ENCODE measurements at places on chromosomes 2 and 18.

DNA sequence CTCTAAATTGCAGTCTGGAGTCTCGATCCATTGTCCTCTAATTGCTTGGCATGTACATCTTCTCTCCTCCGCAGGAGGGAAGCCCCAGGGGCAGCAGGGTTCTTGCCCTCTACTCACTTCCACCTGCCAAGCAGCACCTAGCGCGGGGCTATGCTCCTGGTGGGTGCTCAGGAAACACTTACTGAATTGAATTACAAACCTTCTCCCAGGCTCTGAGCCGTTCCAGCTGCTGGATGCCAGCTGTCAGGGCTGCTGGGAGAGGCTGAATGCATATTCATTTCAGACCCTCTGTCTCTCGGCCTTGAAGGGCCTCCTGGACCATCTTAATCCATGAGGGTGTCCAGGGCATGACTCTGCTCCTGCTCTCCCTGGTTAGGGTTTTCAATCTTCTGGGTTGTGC is 94.0 kb downstream of the CELF4 start:
- DNase-seq, result no peak

DNA sequence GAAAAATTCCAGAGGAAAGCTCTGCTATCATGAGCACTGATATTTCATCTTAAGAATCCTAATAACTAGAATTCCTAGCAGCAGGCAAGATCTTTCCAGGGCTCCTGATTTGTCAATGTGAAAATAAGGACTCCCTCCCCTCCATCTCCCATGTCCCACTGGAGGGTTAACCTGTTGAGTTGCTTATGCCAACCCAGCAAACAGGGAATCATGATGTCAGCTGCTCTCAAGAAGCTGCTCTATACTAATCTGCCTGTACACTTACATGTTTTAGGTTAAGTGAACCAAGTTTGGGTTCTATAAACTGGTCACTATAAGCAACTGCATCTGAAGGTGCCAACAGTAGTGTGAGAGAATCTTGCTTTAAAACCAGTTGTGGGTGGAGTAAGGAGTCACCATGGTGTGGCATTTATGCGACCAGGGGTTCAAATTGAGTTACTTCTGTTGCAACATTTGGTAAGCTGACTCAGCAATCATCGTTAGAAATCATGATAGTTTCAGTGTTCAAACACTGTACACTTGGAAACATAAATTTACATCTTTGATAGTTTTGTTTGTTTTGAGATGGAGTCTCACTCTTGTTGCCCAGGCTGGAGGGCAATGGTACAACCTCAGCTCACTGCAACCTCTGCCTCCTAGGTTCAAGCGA is 53.4 kb downstream of the STK25 start:
- no peak for DNase-seq

GRCh38 chr18:59353079-59353680 is 5.9 kb downstream of the LMAN1 start:
- DNase-seq, result no peak

DNA sequence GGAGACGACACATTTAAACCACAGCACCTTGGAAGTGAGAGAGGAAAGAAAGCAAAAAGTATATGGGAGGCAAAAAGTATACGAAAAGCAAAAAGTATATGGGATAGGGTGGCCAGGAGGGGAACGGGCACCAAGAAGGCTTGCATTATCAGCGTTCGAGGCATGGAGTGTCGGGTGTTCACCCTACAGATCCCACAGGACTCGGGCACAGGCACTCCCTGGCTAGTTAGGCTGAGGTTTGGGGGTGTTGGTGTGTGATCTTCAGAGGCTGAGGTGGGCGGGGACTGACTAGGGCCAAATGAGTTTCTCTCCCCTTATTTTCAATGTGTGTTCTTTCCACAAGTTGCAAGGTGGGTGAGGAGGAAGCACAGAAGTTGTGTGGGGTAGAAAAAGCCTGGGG is 86.6 kb downstream of the EVA1A start:
- no peak for DNase-seq

DNA sequence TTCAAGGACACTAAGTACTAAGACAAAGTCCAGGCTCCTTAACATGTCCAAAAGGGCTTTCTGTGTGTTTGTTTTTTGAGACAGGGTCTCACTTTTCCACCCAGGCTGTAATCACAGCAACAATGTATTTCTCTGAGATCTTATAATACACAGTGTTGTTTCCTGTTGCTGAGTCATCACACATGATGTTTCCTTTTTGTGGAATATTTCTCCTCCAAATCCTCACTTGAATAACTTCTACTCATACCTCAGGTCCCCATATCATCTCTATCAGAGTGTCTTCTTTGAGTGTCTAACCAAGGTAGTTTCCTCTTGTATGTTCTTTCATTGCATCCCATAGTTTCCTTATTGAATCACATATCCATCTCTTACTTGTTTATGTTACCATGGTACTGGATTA is 632.0 kb upstream of the PIK3C3 start:
- DNase-seq, result no peak

- no peak for DNase-seq
Measured at GRCh38 chr2:71671203-71671854, 218.0 kb downstream of the DYSF start.

DNA sequence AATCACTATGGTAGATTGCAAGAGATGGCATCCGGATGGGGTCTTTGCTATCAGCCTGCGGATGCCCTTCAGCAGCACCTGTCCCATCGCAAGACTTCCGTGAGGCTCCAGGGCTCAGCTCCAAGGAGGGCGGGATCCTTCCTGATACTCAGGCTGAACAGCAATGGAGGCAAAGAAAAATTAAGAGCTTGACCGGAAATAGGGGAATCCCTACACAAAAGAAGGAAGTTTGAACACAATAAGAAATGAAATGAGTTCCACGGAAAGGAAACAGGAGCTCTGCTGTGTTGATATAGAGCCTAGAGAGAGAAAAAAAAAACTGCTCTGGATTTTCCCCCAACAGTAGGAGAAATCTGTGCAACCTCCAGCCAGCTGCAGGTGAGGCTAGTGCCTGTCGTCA is 91.9 kb downstream of the ARL4C start:
- no peak for DNase-seq

GRCh38 chr2:98556344-98557033 is 51.8 kb downstream of the COA5 start:
- peak; percentile 26 for DNase-seq

- no peak for DNase-seq
Measured at GRCh38 chr2:129189617-129190319, 789.7 kb upstream of the RAB6C start.

GRCh38 chr2:192072261-192072660 is 122.5 kb downstream of the TMEFF2 start:
- no peak for DNase-seq

DNA sequence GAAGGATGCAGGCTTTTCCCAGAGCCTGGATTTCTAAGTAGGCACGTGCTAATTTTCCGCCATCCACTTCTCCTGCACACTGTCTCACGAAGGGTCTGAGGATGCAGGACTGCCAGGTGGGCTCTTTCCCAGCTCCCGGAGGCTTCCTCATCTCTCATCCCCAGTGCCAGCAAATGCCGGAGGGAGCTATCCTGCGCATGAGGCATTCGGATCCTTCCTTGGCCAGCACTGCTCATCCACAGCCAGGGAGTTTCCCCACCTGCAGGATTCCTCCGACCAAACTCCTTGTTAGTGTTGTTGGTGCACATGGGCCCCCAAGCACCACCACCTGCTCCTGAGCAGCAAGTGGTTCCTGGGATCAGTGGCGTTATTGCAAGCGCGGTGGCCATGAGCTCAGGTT is 5.0 kb downstream of the CNDP1 start:
- no peak for DNase-seq

GRCh38 chr2:55804535-55804934 is 110.9 kb upstream of the PNPT1 start:
- DNase-seq, result no peak

- no peak for DNase-seq
Measured at GRCh38 chr18:30510882-30511281, 531.7 kb downstream of the DSC3 start.

- no peak for DNase-seq
Measured at GRCh38 chr18:44817831-44818473, 137.3 kb downstream of the SETBP1 start.

DNA sequence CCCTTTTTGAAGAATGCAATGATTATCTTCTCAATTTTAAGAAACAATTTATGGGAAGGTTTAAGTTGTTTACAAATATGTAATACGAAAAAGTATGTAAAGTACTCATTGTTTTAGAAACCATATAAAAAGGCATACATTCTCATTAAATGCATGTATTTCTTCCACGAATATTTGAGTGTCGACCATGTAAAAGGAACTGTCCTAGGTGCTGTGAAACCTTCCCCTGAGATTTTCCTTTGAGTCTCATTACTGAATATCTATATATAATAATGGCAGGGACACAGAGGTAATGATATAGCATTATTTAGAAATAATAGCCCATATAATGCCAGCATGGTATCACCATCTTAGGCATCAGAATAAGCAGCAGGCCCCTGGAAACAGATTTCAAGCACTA is 239.3 kb downstream of the ERBB4 start:
- DNase-seq, result no peak

DNA sequence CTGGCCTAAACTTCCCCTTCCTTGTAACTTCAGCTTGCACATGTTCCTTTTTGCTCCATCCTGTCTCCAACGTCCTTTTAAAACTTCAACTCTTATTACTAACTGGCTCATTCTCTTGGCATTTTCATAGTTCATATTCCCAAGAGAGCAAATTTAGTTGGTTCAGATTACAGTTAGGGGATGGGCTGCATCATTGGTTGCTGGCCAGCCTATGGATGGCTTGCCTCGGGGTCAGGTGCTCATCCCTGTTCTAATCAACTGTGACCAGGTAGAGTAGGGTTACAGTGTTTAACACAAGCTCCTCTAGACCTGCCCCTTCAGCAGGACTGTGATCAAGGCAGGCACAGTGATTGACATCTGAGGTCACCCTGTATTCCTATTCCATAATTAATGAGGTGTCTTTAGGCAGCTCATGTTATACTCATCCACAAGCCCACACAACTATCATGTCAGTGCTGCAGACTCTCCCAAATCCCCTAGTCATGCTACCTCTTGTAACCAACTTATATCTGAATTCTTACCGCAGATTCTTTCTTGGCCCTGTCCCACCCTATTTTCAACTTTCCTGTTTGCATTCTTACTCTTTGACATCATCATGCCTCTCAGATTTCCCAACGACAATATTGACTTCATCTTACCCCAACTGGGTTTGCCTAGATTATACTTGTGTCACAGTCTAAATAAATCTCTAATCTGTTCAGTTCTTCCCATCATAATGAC is 293.3 kb downstream of the MTX2 start:
- DNase-seq, result no peak

- DNase-seq, result no peak
Measured at GRCh38 chr2:20378891-20379519, 28.4 kb upstream of the PUM2 start.

- DNase-seq, result no peak
Measured at GRCh38 chr2:234945339-234945873, 6.4 kb upstream of the SH3BP4 start.

DNA sequence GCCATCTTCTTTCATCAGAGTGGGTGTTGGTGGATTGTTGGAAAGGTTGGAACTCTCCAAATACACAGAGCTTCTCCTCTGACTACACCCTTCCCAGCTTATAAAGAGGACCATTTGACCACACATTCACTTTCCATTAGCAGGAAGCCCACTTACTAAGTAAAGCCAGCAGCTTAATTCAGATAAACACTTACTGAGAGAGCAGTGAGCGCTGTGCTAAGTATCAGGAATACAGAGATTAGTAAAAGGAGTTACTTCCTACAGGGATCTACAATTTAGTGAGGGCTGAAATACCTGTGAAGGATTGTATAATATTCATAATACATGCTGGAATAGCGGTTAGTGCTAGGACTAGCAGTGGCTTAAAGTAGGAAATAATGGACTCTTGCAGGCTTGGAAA is 343.0 kb downstream of the NYAP2 start:
- DNase-seq, result no peak

GRCh38 chr18:58691256-58691655 is 20.0 kb downstream of the MALT1 start:
- peak; percentile 9 for DNase-seq

DNA sequence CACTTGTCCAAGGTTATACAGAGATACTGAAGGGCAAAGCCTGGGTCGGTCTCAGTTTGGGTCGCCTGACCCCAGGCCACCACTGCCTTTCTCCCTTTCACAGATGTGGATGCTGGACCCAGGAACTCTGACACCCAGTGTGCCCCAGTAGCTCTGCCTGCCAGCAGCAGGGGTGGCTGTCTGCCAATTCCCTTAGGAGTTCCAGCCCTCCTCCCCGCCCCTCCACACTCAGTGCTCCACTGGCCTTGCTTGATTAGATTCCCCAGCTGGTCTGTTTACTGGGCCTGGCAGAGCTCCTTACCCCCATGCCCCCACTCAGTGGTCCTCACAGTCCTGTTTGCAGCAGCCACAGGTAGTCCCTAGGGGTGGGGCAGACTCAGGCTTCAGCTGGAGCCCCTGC is 75.5 kb downstream of the NPAS2 start:
- DNase-seq, result no peak

DNA sequence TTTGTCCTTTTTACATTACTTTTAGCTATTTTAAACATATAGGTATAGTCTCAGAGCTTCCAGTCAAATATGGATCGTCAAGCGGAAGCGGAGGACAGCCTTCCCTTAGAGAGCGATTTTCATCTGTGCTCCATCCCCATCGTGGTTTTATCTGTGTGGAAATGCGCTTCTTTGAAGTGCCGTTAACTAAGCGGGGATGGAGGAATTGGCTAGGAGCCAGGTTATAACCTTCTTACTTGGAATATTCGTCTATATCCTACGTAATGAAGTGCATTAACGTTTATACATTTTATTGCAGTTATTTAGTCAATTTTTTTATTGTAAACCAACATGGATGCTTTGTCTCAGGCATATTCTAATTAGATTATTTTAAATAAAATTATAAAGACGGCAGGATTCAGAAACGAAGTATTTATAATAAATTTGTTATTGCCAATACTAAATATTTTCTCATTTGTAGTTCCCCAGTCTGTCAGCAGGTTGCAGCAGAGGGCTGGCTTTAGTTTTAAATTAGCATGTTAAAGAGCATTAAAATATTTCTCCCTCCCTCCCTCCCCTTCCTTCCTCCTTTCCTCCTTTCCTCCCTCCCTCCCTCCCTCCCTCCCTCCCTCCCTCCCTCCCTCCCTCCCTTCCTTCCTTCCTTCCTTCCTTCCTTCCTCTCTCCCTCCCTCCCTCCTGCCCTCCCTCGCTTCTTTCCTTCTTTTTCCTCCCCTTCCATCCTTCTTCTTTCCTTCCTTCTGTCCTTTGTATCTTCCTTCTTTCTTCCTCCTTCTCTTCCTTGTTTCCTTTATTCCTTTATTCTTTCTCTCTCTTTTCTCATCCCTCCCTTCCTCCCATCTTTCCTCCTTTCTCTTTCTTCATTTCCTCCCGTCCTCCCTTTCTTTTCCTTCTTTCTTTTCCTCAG is 80.6 kb upstream of the DOCK10 start:
- DNase-seq, result no peak

DNA sequence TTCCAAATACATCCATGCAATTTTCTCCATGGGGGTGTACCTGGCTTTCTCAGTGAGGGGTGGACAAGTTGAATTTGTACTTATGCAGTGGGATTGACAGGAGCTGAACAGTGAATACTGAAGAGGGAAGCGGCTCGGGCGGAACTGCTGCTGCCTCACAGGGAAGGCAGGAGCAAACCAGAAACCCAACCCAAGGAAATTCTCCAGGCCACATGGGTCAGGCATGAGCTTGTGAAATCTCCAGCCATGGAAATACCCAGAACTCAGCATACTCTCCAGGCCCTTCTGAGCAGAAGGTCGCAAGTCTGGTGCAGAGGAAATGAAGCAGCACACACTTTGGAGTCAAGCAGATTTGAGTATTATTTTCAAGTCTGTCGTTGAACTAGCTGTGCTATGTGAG is 26.5 kb upstream of the INO80C start:
- DNase-seq, result peak; percentile 63

- DNase-seq, result peak; percentile 18
Measured at GRCh38 chr2:158619496-158619895, 162.7 kb downstream of the PKP4 start.

- DNase-seq, result no peak
Measured at GRCh38 chr2:166491461-166491860, 2.6 kb downstream of the SCN7A start.
